ENCODE measurements at places on chromosomes 12 and 14.

GRCh38 chr12:90250766-90251165 lies 542.1 kb upstream of the ATP2B1 start:
- no peak for DNase-seq

GRCh38 chr14:61558271-61558670 lies 137.0 kb upstream of the HIF1A start:
- DNase-seq: no peak

- no peak for DNase-seq
Measured at GRCh38 chr12:14946861-14947260, 8.5 kb upstream of the ERP27 start.

- no peak for DNase-seq
Measured at GRCh38 chr14:59358784-59359183, 106.4 kb downstream of the GPR135 start.

GRCh38 chr12:131732-132495 lies 65.3 kb downstream of the IQSEC3 start:
- DNase-seq: no peak

GRCh38 chr14:25097120-25097519 lies 47.2 kb upstream of the STXBP6 start:
- DNase-seq: no peak

DNA sequence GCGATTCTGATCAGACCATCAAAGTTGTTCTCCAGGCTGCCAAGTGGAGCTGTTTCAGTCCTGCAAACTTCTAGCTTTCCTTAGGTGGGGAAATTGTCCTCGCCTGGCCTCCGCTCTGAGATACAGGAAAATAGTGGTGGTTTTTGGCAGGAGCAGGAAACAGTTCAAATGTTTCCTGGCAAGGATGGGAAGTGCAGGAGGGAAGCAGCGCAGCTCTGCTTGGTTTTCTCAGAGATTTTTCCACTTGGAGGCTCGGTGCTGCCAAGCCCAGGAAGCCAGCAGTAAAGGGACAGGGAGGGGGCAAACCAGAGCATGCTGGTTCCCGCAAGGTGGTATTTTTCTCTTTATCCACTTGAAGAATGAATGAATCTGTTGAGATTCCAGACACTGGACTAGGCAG lies 17.0 kb downstream of the TMEM63C start:
- DNase-seq: no peak

DNA sequence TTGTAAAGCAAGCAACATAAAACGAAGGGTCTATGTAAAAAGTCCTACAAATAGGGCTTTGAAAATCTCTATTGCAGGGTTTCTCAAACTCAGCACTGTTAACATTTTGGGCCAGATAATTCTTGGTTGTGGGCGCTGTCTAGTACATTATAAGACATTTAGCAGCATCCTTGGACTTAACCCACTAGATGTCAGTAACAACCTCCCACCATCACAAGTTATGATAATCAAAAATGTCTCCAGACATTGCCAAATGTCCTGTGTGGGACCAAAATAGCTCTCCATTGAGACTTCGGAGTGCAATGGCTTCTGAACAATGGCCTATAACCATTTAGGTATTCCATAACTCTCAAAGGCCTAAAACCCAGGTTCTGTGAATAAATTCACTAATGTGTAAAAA lies 22.9 kb upstream of the DHRS7 start:
- DNase-seq: no peak

DNA sequence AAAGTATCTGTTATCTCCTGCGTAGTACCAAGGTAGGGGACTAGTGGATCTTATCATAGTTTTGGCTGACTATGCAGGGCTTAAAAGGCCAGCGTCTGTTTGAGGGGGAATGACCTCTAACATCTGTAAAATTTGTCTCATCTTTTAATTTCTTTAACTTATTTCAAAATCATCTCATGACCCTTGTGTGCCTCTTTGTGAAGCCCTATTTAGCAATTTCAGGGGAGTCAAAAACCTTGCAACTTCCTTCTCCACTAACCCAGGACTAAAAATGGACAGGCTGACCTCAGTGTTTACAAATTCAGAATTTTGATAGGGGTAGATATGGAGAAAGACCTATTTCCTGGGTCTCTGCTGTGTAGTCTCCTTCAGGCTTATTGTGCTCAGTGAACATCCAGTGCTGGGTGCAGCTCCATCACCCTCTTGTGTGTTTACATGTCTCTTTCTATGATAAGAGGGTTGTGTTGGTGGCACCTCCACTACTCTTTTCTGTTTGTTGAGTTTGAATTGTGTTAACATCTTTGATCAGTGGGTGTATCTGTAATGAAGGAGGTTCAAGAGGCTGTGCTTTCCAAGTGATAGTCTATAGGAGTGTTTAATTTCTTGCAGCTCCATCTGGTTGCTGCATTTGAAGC lies 14.3 kb downstream of the NECAP1 start:
- no peak for DNase-seq

DNA sequence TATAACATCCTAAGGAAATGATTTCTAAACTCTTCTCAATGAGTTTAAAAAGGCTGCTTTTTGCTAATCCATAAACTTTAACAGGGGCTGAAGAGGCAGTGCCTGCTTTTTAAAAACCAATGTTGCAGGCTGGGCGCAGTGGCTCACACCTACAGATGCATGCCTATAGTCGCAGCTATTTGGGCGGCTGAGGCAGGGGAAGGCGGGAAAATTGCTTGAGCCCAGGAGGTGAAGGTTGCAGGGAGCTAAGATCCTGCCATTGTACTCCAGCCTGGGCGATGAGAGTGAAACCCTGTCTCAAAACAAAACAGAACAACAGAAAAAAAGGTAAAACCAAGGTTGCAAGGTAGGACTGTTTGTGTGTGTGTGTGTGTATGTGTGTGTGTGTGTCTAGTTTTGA lies 531.2 kb downstream of the DIO2 start:
- no peak for DNase-seq

GRCh38 chr14:39492267-39492666 lies 60.0 kb upstream of the FBXO33 start:
- no peak for DNase-seq

GRCh38 chr12:57719777-57720605 lies 18.6 kb downstream of the AGAP2 start:
- no peak for DNase-seq

GRCh38 chr12:91379051-91379775 lies 196.6 kb upstream of the DCN start:
- DNase-seq: no peak

DNA sequence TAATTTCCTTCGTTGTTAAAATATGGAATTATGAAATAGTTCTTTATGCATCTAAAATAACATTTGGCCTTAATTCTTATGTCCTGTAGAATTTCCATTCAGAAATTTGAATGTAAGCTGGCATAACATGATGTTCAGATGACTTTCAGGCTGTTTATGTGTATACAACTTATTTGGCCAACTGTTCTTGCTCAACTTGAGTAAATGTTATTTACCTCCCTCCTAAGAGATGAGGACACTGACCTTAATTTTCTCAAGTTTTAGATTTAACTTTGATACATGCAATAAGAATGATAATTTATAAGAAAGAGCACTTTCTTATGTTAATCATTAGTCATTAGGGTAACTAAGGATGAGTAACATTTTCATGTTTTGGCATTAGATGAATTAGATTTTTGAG lies 365.4 kb downstream of the AEBP2 start:
- DNase-seq: no peak

GRCh38 chr12:28610401-28611114 lies 420.3 kb downstream of the CCDC91 start:
- no peak for DNase-seq

- no peak for DNase-seq
Measured at GRCh38 chr12:65699251-65699650, 125.0 kb upstream of the HMGA2 start.

DNA sequence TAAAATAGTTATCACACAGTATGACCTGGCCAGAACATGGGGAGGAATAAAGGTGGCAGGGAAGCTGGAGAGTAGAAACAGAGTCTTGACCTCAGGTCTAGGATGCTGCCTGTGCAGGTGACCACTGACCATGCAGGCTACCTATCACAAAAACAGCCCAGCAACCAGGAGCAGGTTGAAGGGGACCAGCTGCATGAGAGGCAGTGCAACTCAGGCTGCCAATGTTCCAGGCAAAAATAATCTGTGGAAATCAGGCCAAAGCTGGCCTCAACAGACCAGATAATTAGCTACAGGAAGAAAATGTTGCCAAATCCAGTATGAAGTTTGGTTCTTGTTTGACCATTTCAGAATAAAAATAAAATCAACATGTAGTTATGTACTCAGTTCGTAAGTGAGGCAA lies 72.6 kb downstream of the PDE6H start:
- no peak for DNase-seq

- DNase-seq: no peak
Measured at GRCh38 chr12:99700032-99700431, 52.5 kb downstream of the GARIN6 start.

DNA sequence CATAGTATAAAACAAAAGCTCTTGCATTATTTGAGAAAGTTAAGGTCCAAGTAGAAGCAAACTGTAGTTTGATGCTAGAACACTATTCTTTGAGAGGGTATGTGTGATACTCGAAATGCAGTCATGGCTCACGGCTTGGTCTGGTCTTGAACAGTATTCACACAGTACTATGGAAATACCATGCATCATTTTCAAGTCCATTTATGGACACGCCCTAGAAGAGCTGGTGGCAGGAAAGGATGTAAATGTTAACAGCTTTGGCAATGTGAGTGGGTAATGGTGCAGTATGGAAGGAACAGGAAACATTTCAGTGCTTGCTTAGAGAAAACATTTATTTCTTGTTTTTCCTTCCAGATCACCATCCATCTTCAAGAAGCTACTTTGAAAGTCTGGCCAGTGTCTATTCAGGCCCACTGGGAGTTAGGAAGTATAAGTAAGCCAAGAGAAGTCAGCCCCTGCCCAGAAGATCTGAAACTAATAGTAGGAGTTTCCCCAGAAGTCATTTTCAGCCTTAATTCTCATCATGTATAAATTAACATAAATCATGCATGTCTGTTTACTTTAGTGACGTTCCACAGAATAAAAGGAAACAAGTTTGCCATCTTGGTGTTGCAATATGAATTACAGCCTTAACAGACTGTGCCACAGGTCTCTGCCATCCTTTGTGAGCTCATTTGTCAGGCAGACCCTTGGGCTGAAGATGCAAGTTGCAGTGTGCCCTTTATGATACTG lies 5.7 kb upstream of the AKAP5 start:
- DNase-seq: no peak

DNA sequence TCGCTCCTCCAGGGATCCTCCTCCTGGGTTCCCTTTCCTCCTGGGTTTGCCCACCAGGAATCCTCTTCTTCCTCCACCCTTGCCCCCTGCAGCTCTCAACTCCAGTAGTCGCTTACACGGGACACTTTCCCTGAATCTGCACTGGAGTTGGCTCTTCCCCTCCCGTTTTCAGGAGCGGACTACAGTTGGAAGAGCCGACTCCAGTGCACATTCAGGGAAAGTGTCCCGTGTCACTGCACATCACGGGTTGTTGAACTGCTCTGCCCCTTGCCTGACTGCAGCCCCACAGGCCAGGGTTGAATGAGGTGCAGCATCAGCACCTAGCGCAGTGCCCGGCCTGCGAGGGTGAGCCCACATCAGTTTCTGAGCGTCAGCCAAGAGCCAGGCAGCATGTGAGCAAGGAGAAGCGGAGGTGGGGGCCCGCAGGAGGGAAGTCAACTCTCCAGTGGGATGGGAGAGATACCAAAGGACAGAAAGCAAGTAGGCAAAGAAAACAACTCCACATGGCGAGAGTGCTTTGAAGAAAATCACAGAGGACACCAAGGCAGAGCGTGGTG lies 13.1 kb downstream of the RAPGEF3 start:
- no peak for DNase-seq

DNA sequence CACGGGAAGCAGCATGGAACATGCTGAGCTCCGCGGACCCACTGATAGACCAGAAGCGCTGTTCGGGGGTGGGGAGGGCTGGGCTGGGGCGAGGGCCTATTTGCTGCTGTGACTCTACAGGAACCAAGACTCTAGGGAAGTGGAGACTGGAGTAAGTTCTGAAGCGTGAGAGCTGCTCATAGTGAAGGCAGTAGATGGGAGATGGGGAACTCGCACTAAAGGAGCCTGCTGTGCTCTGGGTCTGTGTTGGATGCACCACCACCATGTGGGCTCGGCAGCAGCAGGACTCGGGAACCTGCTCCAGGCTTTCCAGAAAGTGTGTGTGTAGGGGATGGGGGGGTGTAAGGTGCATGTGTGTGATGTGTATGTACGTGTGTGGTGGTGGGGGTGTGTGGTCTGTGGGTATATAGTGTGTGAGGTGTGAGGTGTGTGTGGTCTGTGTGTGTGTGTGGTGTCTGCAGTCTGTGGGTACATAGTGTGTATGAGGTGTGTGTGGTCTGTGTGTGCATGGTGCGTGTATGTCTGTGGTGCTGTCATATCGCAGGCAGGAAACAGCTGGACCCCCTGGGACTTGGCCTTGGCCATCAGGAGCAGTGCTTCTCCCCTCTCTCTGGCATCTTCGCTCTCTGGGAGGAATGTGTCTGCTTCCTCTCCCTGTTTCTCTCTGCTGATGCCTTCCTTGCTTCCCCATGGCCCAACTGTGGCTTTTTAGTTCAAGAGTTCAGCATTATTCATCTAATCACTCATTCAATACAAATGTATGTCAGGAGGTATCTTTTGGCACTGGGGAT lies 378.9 kb downstream of the FUT8 start:
- DNase-seq: no peak

GRCh38 chr12:131751335-131751734 lies 40.4 kb downstream of the SFSWAP start:
- DNase-seq: no peak

DNA sequence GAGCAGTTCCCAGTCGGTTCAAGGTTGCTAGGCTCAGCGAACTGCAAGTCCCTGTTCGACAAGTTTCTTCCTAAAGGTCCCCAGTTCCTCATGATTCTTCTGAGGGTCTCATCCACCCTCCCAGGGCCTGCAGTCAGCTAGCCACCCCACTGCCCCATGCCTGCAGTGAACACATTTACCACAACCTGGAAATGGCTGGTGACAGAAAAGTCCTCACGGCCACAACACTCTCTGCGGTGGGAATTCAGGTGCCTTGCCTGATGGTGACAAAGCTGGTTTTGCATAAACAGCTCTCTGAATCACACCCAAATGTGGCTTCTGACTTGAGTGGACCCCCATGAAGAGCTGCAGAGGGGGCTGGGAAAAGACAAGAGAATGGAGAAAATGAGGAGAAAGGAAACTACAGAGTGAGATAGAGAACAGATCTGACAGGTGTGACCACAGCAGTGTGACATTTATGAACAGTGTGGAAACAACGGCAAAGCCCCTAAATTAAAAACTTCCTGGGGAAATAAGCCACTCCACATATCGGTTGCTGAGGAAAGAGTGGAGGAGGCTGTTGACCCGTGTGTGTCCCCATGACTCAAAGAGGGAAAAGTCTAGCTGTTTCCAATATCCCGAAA lies 1.3 kb upstream of the CD27 start:
- no peak for DNase-seq

GRCh38 chr14:101127224-101127623 lies 223.7 kb upstream of the RTL1 start:
- DNase-seq: no peak

DNA sequence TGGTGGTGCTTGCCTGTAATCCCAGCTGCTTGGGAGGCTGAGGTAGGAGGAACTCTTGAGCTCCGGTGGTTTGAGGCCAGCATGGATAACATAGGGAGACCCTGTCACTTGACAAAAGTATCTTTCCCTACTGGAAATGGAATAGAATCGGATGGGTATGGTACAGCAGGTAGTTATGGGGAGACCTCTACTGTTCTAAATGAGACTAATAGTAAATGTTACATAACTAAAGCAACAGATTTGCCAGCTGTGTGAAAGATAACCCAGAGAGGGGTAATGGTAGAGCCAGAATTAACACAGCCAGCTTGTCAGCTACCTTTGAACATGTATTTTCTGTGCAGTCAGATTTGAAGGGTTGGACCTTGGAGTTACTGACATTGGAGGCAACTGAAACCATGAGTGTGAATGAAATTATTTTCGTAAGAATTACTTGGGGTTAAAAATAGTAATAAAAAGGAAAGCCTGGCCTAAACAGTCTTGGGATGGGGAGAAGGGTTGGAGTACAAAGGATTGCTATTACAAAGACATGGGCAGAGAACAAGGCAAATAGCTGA lies 21.7 kb upstream of the NUP107 start:
- DNase-seq: no peak
